ENCODE measurements at places on chromosomes 3 and 15. TPM values are rescaled to one million over a fixed set of nuclear protein-coding genes. Genes with fewer than 3 reads are reported as not detected.

GRCh38 chr3:36993326-36994283 is at the start of gene MLH1:
TSS of gene MLH1 (plus strand) at chr3:36993518. CDS start at chr3:36993548, 30 bp downstream.
- no peaks in the 10 kb centered on the region for H3K27me3 ChIP-seq
- peak; percentile 98 for DNase-seq

- H3K36me3 ChIP-seq = no peaks in the 10 kb centered on the region
- H3K4me1 ChIP-seq = no peaks in the 10 kb centered on the region
- DNase-seq = no peak
- no peak overlapping the region for H3K27ac ChIP-seq
Observed at GRCh38 chr15:90419206-90419605, 31.2 kb downstream of the IQGAP1 start.

DNA sequence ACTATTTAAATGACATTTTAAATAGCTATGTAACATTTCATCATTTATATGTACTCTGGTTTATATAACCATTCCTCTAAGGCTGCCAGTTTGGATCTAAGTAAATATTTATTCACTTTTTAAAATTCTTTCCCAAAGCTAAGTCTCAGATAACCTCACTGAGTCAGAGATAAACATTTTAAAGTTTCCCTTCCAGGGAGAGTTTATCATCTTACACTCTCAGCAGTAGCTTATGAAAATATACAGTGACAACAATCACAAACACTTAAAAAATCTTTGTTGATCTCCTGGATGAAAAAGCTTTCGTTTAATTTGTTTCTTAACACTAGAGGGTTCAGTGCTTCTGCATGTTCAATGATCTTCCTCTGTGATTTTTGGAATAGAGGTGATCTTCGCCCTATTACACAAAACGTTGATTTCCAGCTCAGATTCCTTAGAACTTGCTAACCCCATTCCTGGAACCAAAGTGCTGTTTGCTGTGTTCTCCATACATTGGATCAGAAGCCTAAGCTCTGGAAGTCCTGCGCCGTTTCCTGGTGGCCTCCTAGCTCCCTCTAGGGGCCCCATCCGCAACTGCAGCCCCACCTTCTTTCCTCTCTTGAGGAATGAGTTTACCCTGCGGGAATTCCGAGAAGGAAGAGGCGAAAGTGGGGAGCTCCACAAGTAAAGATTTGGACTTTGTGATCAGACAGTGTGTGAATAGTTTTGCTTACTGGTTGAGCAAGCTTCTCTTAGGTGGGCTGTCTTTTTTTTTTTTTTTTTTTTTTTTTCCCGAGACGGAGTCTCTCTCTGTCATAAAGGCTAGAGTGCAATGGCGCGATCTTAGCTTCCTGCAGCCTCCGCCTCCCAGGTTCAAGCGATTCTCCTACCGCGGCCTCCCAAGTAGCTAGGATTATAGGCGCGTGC is 29.3 kb upstream of the SACM1L start:
- H3K27me3 ChIP-seq = no peaks in the 10 kb centered on the region
- H3K36me3 ChIP-seq = no peaks in the 10 kb centered on the region
- H3K4me1 ChIP-seq = no peaks in the 10 kb centered on the region
- H3K27ac ChIP-seq = no peak overlapping the region
- peak; percentile 90 for DNase-seq

The RHCG gene
- total RNA-seq = not detected

The ZMYND10 gene
- total RNA-seq = not detected

- H3K27ac ChIP-seq = no peak overlapping the region
- no peak for DNase-seq
- H3K4me1 ChIP-seq = no peaks in the 10 kb centered on the region
Observed at GRCh38 chr3:114484919-114485318, 191.1 kb downstream of the TIGIT start.

DNA sequence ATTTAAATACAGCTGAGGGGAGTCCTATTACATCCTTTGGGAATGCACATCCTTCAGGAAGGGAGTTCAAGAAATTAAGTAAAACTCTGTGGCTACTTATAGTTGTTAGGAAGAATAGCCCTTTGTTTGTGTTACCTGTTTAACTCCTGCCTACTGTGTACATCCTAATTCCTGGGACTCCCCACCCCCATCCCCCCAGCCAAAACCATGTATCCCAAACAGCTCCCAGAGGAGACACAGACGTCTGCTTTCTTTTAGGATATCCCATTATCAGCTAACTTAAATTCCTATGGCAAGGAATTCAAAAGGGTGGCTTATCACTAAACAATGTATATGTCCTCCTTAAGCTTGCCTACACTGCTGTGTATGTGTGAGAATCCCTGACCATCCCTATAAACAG is 581.7 kb downstream of the DIPK2A start:
- DNase-seq = no peak
- no peak overlapping the region for H3K27ac ChIP-seq
- no peaks in the 10 kb centered on the region for H3K4me1 ChIP-seq
- no peak overlapping the region for H3K4me3 ChIP-seq
- no peaks in the 10 kb centered on the region for H3K36me3 ChIP-seq
- no peaks in the 10 kb centered on the region for H3K27me3 ChIP-seq

The SENP7 gene
- 24.0 TPM for total RNA-seq

DNA sequence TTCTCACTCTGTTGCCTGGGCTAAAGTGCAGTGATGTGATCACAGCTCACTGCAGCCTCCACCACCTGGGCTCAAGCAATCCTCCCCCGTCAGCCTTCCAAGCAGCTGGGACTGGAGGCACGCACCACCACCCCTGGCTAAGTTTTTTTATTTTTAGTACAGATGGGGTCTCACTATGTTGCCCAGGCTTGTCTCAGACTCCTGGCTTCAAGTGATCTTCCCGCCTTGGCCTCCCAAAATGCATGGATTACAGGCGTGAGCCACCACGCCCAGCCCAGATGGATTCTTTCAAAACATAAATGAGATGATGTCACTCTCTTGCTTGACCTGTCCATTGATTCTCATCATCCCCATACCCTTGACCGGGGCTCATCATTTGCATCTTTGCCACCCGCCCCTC is 72.6 kb upstream of the SLC6A6 start:
- no peak for DNase-seq
- no peaks in the 10 kb centered on the region for H3K36me3 ChIP-seq
- no peaks in the 10 kb centered on the region for H3K4me1 ChIP-seq
- no peak overlapping the region for H3K4me3 ChIP-seq

The PRTG gene
- total RNA-seq = 6.6 TPM

DNA sequence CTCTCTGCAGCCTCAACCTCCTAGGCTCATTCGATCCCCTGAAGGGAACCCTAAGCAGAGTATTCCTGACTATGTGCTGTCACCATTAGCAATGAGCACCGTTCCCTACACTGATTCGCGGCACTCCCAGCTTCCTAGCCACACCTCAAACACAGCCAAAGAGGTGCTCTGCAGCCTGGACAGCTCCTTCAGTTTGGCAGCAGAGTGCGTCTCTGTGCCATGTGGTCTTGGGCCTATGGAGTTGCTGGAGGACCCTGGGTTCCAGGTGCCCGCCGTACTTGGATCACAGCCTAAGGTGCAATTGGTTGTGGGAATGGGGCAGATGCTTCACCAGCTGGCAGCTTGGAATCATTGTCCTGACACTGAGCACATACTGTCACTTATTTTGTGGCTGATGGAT is 17.3 kb upstream of the IL12A start:
- no peak for DNase-seq
- no peaks in the 10 kb centered on the region for H3K27me3 ChIP-seq
- H3K4me3 ChIP-seq = no peak overlapping the region
- no peaks in the 10 kb centered on the region for H3K36me3 ChIP-seq
- no peaks in the 10 kb centered on the region for H3K4me1 ChIP-seq

DNA sequence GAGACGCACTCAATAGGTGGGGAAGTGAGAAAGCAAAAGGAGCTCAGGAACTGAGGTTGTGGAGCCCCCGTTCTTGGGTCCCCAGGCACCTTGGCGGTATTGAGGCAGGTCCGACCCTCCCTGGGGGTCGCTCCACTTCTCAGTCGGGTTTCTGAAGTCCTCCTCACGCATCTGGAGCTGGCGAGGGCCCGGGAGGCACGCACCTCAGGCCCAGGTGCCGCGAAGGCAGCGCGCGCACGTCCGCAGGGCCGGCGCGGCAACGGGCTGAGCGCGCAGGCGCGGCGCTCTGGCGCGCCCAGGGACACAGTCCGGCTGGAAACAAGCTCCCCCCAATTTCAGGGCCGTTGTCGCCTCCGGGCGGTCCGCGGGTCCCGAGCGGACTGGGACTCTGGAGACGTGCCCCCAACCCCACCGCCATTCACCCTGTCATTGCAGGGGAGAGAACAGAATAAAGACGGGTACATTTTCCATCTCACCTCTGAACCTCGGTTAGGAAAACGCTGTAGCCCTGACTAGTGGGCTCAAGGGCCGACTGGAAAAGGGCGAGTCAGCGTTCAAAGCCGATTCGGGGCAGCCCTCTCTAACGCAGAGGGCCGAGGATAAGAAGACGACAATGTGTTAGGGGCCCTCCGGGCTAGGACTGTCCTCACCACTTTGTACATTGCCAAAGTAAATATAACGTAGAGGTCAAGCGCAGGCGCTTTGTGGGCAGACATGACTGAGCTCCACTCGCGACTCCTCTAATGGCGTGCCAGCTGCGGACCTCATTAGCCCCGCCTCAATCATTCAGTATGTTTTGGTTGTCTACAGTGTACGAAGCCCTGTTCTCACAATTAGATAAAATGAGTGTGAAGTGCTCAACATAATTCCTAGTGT is at the start of gene ZNF770:
ZNF770 (minus strand) TSS at position 261 of the 876 bp plus-strand sequence. CDS start 4,853 bp downstream, outside the sequence.
- no peaks in the 10 kb centered on the region for H3K27me3 ChIP-seq
- DNase-seq = peak; percentile 87
- H3K4me1 ChIP-seq = peaks cover 33% of the 10 kb centered on the region
- peak within 1 kb of the TSS; percentile 93 for H3K4me3 ChIP-seq
- H3K36me3 ChIP-seq = no peaks in the 10 kb centered on the region

- H3K27me3 ChIP-seq = no peaks in the 10 kb centered on the region
- H3K27ac ChIP-seq = no peak overlapping the region
- DNase-seq = no peak
- H3K36me3 ChIP-seq = no peaks in the 10 kb centered on the region
Observed at GRCh38 chr3:117495620-117496019, 786.0 kb downstream of the TUSC7 start.

The SAXO2 gene
- not detected for total RNA-seq

The ACKR4 gene
- not detected for total RNA-seq

The C3orf20 gene
- not detected for total RNA-seq

- H3K4me3 ChIP-seq = no peak overlapping the region
- H3K27ac ChIP-seq = no peak overlapping the region
- H3K27me3 ChIP-seq = no peaks in the 10 kb centered on the region
- no peaks in the 10 kb centered on the region for H3K4me1 ChIP-seq
- H3K36me3 ChIP-seq = no peaks in the 10 kb centered on the region
Observed at GRCh38 chr3:22089284-22089683, 338.3 kb upstream of the ZNF385D start.

DNA sequence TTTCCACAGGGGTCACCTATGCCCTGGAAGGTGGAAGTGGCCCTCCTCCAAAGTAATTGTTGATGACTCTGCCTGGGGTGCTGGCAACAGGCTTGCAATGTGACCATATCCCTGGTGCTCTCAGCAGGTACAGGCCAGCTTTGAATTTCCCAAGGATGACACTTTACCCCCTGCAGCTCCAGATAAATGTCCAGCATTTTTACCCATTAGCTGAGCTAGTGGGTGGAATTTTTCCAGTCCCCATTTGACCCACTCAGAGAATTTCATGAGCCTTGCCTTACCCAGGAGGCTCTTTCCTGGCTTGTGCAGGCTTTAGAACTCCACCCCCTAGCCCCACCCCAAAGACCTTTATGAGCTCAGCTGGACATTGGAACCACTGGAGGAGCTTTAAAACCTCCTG is 77.6 kb downstream of the ST8SIA2 start:
- H3K27ac ChIP-seq = no peak overlapping the region
- H3K36me3 ChIP-seq = no peaks in the 10 kb centered on the region
- DNase-seq = no peak
- H3K4me1 ChIP-seq = no peaks in the 10 kb centered on the region
- no peaks in the 10 kb centered on the region for H3K27me3 ChIP-seq

Data from Peyer's patch (tissue), 4 donors.